ENCODE measurements at places on chromosomes 4 and X.
A peak's percentile ranks its signal among the peaks of the same experiment; 100 is the strongest.

DNA sequence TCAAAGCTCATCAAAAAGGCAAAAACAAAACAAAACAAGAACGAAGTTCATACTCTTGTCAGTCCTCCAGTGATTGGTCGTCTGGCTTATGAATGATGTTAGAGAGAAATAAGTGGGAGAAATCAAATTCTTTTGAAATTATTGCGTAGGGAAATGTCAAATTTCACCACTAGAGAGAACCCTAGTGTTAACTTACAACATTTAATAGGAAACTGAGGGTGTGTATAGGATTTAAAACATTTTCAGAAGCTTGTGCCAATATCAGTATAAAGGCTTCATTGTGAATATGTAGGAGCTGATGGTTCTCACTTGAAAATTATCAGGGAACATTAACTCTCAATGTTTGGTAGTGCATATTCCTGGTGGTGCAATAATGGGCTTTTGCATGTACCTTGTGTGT, 17.4 kb downstream of the ADH6 start:
- DNase-seq, result no peak

DNA sequence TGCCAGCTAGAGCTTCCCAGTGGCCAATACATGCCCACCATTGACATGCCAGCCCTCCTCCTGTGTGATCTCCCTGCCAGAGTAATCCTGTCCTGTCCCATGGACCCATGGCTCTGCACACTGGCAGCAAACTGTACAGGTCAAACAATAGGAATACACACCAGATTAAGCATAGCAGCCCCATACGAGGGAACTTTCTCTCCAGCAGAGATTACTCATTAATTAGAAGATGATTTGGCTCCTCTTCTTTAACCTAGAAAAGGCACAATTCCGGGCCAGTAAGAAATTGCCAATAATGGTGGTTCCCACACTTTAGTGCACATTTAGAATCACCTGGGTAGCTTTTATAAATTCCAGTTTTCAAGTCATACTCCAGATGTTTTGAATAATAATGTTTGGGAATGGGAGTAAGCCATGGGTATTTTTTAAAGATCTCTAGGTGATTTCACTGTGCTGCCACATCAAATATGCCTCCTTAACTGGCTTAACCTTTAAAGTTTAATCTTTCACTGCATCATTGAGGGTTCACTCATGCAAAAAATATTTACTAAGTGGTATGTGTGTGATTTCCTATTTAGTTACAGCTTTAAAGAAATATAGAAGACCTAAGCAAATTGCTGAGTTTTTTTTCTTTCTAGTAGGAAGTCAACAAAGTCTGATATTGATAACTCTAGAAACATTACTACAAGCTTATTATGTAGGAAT, 277.6 kb upstream of the NWD2 start:
- DNase-seq, result no peak

- no peak for DNase-seq
These were observed 1.2 kb downstream of the BCORL1 start for GRCh38 chrX:129983575-129984110.

DNA sequence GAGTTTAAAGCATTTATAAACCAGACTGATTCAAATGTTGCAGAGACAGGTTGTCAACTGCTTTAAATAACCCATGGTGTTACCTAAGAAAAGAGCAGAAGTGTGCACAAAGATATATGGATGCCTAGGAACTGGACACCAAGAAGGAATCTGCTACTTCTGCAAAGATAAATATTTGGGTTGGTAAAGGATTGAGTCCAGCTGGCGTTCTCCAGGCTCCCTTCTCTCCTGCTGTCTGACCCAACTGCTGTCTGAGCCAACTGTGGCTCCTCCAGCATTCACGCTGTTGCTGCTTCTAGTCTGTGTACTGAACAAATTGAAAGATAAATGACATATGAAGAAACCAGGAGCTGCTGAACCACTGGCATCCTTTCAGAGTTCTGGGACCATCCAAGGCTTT, 1167.8 kb upstream of the PRKX start:
- no peak for DNase-seq

DNA sequence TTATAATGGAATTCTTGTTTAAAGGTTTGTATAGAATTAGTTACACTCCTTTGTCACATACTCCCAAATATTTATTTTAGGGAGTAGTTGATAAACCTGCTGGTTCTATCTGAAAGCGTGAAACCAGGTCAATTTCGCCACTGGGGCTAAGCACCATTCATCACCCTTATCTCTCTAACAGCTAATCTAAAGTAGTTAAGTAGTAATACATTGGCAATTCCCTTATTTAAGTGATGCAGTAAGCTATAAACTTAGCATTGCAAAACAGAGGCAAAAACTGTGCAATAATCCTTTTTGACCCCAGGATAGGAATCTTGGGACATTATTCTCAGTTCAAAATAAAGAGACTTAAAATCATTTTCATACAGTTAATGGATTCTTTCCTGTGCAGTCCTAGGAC, 33.7 kb upstream of the PTPN13 start:
- no peak for DNase-seq

GRCh38 chrX:27446423-27446822, 16.7 kb downstream of the PPP4R3C start:
- no peak for DNase-seq

DNA sequence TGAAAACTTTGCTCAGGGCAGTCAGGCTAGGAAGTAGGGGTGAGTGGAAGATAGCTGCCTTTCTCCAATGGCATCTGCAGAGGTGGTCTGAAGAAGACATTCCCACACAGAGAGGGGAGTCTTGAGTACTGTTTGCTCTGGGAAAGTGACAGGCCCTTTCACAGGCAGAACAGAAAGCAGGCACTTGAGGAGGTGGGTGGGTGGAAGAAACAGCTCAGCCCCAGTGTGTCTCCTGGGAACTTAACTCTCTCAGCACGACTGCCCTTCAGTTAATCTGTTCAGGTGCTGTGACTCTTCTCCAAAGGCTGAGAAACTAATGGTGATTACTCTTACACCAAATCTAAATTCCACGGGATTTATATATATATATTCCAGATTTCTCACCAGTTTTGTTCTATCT, 28.3 kb downstream of the ENOPH1 start:
- DNase-seq, result no peak

DNA sequence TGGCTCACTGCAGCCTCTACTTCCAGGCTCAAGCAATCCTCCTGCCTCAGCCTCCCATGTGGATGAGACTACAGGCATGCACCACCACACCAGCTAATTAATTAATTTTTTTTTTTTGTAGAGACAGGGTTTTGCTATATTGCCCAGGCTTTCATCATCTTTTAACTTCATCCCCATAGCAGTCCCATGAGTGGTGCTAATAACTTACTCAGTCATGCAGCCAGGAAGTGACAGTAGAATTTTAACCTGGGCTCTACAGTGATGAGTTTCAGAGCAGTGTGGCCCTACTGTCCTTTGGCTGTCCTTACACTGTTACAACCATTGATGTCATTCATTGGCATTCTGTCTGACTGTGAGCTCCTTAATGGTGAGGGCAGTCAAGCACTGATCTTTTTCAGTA, 3.9 kb upstream of the OCIAD2 start:
- no peak for DNase-seq

DNA sequence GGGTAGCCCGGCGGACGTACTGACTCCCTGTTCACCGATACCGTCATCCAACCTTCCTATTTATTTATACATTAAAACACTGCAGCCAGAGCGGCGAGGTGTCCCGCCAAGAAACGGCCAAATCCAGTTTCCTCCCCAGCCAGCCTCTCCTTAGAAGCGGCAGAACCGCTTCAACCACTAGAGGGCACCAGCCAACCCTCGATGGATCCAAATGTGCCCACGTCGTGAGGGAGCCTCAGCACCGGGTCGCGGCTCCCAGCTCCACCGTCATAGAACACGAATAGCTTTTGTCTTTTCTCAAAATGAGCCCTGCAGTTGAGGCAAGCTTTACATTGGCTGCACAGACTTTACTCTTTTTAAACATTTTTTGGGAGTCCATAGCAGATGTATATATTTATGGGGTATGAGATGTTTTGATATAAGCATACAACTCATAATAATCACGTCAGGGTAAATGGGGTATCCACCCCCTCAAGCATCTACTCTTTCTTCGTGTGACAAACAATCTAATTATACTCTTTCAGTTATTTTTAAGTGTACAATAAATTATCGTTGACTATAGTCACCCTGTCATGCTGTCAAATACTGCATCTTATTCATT, 13.0 kb upstream of the HELT start:
- peak; percentile 27 for DNase-seq

- no peak for DNase-seq
These were observed 71.8 kb downstream of the AFAP1 start for GRCh38 chr4:7867701-7868435.

- DNase-seq, result no peak
These were observed 5.9 kb upstream of the SEPTIN6 start for GRCh38 chrX:119698845-119699244.

- no peak for DNase-seq
These were observed 210.9 kb upstream of the NOCT start for GRCh38 chr4:138804711-138805110.

DNA sequence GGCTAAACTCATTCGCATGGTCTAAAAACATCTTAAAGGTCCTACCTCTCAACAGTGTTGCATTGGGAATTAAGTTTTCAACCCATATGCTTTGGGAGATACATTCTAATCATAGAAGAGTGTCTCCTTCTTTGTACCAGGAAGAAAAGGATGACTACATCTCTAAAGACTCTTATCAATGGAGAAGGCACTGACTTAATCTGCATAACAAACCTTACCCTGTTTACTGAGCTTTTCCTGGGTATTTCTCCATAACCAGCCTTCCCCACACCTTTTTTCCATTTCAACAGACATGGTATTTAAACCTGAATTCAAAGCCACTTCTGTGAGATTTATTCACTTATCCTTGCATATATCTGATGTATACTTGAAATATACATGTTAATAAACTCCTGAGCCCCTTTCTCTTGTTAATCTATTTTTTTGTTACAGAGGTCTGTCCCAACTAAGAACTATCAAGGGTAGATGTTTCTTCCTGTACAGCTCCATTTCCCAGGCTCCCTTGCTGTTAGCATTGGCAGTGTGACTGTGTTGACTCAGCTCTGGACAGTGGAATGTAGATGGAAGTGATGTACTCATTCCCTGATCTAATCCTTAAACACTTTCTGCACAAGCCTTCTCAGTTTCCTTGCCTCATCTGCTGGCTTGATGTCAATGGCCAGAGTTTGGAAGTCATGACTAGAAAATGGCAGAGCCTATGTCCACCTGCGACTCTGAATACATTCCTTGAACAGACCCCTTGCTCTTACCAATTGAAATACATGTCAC, 148.9 kb upstream of the CPEB2 start:
- peak; percentile 30 for DNase-seq

DNA sequence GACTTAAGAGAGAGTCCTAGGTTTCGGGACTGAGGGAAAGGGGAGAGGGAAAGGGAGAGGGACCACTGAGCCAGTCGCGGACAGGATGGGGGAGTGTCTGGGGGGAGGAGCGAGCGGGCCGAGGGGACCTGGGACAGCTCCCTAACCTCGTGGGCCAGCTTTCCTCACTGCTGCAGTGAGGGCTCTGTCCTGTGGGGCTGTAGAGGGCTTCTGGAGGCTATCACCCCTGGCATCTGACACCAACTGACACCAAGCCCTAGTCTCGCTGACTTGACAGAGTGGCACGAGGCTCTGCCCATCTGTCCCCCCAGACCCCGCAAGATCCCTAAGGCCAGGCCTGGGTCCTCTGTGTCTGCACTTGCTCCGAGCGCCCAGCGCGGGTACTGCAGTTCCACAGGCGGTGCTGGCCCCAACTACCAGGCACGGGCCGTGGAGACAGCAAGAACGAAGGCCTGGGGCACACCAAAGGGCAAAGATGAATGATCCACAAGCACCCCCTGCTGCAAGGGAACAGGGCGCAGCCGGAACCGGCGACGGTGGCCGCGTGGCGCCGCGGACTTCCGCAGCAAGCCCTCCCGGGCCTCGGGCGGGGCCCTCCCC, 465 bp downstream of the HAUS7 start:
- DNase-seq, result no peak

GRCh38 chrX:45309096-45309495, 108.4 kb upstream of the DIPK2B start:
- no peak for DNase-seq

DNA sequence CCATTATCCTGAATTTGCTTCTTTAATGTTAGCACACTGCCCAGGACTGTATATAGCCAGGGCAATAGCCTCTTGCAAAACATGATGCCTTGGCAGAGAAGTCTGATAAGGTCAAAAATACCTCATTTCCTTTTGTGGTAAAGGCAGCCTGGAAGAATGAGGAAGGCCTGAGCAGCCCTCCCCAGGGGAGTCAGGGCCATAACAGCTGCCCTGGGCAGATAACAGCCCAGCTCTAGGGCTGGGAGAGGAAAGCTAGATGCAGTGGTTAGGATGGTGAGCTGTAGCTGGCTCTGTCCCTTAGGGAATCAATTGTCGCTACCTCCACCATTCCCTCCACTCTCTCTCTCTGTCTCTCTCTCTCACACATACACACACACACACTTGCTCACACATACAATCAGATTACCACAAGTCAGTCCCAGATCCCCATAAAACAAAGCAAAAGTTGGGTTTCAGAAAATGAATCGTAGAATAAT, 29.2 kb downstream of the EFHC2 start:
- DNase-seq, result no peak

- DNase-seq, result no peak
These were observed 1090.7 kb downstream of the FAT4 start for GRCh38 chr4:126405369-126405982.

GRCh38 chr4:15755321-15756155, 22.6 kb upstream of the CD38 start:
- DNase-seq, result no peak

DNA sequence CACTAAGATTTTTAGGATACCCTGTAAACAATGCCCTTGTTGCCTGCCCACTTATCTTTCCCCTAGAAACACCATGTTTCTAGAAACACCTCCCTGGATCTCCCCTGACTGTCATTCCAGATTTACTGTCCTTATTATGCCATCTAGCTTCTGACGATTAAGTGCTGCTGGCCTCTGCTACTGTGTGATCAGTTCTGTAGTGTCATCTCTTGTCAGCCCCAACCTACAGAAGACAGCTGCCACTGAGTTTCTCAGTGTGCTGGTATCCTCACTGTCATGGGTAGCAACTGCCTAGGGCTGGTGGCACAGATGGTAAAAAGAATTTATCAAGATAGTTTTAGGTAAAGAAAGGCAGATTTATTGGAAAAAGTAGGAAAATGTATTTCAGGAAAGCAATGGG, 68.7 kb upstream of the WWC2 start:
- no peak for DNase-seq

GRCh38 chr4:38177641-38178391, 217.6 kb downstream of the PTTG2 start:
- DNase-seq, result no peak

DNA sequence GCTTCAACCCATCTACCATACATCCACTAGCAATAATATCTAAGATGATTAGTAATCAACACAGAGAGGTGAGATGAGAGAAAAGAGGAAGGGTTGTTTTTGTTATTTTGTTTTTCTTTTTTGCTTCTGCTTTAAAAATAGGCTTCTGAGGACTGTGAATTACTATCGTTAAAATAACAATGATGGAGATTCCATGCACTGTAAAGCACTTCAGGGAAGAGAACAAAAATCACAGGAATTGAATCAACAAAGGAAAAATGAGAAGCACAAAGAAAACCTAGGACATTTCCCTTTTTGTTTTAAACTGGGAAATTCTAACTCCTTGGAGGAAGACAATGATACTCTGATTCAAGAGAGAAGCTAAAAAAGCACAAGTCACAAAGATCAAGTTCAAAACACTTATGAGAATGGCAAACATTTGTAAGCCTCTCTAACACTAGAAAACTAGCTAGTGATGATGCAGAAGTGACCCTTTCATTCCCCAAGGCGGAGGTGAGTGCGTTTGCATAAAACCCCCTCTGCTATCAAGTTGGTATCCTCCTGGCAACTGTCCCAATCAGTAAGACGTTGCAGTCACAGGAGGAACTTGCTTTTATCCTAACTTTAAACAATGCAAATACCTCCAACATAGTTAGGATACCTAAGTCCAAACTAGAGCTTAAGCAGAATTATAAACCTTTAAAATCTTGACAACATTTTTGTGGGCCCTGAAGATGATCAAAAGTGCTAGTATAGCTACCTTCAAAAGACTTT, 308.5 kb downstream of the CAMK2D start:
- DNase-seq, result no peak

Measured in HFF-Myc (cell line).